ENCODE measurements at places on chromosomes 13 and 19.

DNA sequence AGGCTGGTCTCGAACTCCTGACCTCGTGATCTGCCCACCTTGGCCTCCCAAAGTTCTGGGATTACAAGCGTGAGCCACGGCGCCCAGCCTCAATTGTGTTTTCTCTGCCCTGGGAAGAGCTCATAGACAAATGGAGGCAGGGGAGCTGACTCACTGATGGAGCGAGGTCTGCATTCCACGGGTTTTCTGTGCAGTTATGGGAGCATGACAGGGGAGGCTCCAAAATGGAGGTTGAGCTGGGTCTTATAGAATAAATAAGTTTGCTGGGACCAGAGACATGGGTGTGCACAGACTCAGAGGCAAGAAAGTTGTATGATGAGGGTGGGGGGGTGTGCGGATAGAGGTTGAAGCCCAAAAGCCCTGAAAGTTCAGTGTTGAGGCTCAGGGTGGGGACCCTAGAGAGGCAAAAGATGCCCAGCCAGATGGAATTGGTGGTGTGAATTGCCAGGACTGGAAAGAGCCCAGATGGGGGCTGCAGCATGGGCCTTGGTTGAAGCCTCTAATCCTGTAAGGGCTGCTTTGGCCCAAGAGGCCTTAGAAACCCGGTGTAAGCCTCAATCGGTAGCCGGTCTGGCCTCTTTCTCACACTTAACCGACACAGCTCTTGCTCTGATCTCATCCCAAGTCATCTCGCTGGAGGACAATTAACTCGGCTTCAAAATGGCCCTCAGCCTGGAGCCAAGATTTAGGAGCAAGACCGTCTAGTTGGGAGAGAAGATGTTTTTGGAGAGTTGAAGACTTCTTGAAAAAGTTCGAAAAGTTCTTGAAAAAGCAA lies 1.9 kb downstream of the TPM4 start:
- no peak for DNase-seq

DNA sequence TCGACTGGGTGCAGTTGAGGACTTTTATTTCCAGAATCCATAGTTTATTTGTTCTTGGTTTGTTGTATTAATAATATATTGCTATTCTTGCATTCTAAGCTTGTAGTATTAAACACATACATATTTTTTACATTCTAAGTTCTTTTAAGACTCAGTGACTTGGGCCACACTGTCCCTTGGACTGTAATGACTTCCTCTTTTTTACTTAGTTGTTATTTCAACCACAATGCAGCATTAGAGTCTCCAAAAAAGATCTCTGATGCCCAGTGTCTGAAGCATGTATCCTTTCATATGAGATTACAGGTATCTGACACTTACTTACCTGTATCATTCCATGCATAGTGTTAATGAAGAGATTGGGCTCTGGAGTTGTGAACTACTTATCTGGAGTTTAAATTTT lies 864.9 kb upstream of the PCDH20 start:
- DNase-seq, result no peak

GRCh38 chr13:39349391-39349960 lies 253.5 kb downstream of the LHFPL6 start:
- no peak for DNase-seq

DNA sequence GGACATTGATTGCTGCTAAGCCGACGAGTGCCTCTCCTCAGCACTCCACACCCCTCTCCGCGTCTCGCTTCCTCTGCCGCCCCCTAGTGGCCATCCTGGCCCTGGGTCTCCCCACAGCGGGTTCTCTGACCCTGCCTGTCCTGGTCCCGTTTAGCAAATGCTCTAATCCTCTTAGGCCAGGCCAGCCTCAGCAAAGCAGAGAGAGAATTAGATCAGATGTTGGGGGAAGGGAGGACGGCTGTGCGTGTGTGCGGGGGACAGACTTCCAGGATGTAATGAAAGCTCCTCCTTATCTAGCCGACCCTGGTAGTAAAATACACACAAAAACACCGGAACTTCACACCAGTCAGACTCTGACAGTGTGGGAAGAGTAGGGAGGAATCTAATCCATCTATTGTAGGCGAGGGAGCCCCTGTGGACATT lies 4.5 kb downstream of the TPRX2 start:
- peak; percentile 88 for DNase-seq

DNA sequence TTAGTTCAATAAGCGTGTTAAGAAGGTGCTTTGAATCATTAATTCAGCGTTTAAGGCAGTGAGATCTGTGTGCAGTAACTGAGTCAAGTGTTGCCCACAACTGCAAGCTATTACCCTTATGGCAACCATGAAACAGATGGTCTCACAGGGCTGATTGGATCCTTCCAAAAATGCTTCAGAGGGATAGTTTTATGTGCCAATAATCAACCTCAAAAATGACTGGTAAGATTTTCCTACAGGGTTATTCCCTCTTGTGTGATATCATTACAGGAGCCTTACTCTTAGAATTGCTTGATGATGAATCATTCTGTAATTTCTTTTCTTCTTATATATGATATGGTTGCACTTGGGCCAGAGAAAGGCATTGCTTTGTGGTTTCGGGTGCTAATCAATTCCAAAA lies 1299.2 kb upstream of the ATXN8OS start:
- DNase-seq, result no peak

DNA sequence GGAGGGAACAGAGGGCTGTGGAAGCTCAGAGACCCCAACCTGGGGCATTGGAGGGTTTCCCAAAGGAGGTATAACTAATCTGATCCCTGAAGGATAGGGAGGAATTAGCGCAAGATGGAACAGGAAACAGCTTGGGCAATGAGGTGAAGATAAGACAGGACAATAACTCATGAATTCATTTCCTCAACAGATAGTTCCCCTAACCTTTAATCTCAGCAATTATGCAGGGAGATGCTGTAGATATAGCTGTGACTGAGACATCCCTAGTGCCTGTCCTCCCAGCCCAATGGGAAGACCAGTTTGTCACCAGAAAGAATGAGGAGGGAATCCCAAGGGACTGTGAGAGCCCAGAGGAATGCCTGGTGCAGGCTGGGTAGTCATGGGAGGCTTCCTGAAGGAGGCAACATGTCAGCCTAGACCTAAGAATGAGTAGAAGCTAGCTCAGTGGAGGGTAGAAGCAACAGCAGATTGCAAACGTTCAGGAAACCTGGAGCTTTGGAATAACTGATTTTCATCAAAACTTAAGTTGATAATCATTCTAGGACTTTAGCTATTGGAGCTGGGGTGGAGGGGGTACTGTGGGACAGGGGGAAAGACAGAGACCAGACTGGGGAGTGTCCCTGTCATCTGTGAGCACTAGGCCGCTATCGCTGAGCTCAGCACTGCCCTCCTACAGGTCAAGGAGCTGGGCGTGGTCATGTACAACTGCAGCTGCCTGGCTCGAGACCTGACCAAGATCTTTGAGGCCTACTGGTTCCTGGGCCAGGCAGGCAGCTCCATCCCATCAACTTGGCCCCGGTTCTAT lies 18.8 kb downstream of the HIPK4 start:
- no peak for DNase-seq

DNA sequence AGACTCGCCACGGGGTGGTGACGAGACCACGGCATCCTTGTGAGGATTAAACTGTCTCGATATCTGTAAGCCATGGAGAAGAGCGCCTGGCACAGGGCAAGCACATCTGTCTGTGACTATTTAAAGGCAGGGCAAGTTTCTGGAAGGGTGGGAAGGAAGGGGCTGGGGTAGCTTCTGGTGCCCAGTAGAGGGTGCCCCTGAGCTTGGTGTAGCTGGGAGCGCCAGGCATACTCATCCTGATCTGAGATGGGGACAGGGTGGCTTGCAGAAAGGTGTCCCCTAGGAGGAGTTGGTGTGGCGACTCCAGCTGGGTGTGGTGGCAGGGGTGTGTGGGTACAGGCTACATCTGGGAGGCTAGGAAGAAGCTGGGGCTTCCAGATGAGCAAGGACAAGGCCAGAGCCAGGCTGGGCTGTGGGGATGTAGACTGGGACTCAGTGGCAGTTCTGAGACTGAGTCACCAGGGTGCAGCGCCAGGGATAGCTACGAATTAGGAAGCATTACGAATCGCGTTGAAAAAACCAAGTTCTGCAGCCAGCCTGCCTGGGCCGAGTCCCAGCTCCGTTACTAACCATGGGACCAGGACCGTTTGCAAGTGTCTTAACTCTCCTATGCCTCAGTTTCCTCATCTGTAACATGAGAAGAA lies 23.1 kb upstream of the ASPDH start:
- DNase-seq, result no peak

- no peak for DNase-seq
These were observed 4.4 kb downstream of the CKAP2 start for GRCh38 chr13:52459668-52460067.

- DNase-seq, result peak; percentile 13
These were observed at the start of gene KCNK6 for GRCh38 chr19:38319421-38320258. Gene KCNK6, plus strand, starts transcription at chr19:38319845. Its CDS starts 106 bp downstream, at chr19:38319951.

DNA sequence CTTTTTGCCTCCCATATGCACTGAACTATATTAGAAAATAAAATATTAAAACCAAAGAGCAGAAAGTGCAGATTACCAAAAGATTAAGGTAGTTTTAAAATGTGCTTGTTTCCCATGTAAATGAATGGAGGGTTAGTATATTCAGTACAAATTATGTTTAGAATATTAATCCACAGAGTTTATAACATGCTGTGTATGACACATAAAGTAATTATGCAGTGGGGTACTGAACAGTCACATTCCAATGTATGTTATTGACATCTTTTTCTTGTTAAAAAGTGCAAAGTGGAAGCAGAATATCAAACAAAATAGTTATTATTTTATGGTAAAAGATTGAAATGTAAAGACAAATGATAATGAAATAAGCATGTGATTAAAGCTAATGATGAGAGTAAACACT lies 79.3 kb downstream of the GPC6 start:
- DNase-seq, result no peak

GRCh38 chr13:79404985-79405384 lies 1.1 kb downstream of the RBM26 start:
- no peak for DNase-seq

- DNase-seq, result no peak
These were observed 759 bp downstream of the RB1 start for GRCh38 chr13:48304143-48304876.

All from stimulated activated CD8-positive, alpha-beta memory T cell treated with anti-CD3 and anti-CD28 coated beads, Interleukin-15, amount 100 ng/mL, for 24 hours (primary cell).